ENCODE measurements at places on chromosomes 6 and 20. TPM values are rescaled to one million over a fixed set of nuclear protein-coding genes. Genes with fewer than 3 reads are reported as not detected.
A peak's percentile ranks its signal among the peaks of the same experiment; 100 is the strongest.

DNA sequence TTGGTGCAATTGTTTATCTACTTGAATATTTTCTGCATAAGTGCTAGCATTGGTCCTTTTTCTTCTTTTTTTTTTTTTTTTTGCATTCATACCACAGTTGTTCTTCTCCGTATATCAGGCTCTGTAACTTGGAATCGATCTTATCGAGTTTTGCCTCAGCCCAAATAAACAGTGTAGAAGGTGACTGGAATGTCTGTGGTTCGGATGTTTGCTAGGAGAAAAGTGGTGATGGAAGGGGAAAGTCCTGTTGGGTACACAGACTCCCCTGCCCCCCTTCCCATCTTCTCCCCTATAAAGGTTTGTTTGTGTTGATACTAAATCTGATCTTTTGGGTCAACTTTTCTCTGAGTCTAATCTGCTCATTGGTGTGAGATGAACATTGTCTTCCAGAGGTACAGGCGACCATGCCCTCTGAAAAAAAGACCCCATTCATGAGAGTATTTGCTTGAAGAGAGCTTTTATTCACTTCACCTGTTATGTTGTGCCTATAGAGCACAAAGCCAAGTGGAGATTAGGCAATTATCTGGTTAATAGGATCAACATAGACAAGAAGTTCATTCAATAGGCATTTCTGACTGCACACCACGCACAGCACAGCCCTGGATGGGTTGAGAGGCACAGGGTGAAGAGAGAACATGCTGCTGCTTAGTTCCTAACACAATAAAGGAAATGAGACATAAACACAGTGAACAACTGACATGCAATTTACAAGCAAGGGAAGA, 620.0 kb downstream of the PKHD1 start:
- H3K27ac ChIP-seq = no peak overlapping the region
- DNase-seq = no peak
- H3K36me3 ChIP-seq = no peaks in the 10 kb centered on the region
- H3K27me3 ChIP-seq = no peaks in the 10 kb centered on the region
- peaks cover 10% of the 10 kb centered on the region for H3K4me1 ChIP-seq

DNA sequence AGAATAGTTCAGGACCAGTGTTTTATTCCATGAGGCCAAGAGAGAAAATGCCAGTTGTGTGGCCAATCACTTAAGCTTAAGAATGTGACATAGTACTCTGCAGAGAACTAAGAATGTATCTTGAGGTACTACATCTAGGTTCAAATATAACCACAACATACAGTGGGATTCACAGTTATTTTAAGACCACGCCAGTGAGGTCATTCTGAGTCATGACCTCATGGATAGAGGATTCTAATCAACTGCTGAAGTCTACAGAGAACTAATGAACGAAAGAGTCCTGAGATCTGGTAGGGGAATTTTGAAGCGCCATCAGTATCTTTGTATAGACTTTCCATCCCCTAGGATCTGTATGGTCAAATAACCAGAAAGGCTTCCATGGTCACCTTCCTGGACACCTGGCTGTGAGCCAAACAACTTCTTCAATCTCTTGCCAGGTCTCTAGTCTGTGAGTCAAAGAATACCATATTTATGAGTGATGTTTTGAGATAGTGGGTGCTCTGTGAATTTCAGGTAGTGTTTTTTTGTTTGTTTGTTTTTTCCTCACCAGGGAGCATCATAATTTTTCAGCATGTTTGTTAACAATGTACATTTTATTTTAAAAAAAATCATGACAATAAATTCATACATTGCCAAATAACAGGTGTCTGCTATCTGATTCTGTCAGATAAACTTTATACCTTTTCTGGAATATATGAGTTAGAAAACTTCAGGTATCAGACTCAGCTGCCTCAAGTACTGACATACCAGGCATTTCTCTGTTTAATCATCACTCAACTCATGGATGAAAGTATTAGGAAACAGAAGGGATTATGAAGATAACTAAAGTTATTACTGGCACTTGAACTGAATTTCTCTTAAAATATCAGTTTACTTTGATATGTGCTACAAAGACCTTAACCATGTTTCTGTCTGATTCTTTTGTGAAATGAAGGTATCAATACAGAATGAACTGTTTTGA, 217.9 kb downstream of the PLCB4 start:
- DNase-seq = peak; percentile 33
- no peak overlapping the region for H3K27ac ChIP-seq
- H3K27me3 ChIP-seq = no peaks in the 10 kb centered on the region
- H3K36me3 ChIP-seq = no peaks in the 10 kb centered on the region

DNA sequence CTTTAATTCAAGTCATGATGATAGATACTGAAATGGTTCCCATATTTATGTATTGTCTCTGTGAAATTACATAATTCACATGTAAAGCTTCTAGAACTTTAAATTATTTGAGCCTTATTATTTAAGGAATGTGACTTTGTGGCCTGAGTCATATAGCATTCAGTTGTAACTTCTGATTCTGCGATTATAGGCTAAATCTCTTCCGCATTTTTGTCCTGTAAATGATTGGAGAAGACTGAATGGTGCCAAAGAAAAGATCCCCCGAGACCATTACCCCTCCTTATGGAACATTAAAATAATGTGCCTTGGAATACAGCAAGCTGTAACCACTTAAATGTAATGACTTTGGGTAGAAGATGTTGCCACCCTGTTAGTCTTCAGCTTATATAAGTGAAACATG, 63.3 kb upstream of the MAP7 start:
- no peaks in the 10 kb centered on the region for H3K27me3 ChIP-seq
- DNase-seq = no peak
- H3K4me3 ChIP-seq = no peak overlapping the region
- peaks cover 20% of the 10 kb centered on the region for H3K4me1 ChIP-seq

- no peak for DNase-seq
- H3K27ac ChIP-seq = no peak overlapping the region
- no peaks in the 10 kb centered on the region for H3K36me3 ChIP-seq
Observed at GRCh38 chr6:27565839-27566779, 93.2 kb upstream of the ZNF184 start.

GRCh38 chr6:82492134-82492533, 128.5 kb downstream of the TPBG start:
- H3K4me3 ChIP-seq = no peak overlapping the region
- no peak for DNase-seq

GRCh38 chr20:41470362-41471095, 103.9 kb upstream of the EMILIN3 start:
- no peaks in the 10 kb centered on the region for H3K4me1 ChIP-seq
- H3K27me3 ChIP-seq = no peaks in the 10 kb centered on the region
- H3K4me3 ChIP-seq = no peak overlapping the region
- no peaks in the 10 kb centered on the region for H3K36me3 ChIP-seq
- H3K27ac ChIP-seq = no peak overlapping the region
- no peak for DNase-seq

DNA sequence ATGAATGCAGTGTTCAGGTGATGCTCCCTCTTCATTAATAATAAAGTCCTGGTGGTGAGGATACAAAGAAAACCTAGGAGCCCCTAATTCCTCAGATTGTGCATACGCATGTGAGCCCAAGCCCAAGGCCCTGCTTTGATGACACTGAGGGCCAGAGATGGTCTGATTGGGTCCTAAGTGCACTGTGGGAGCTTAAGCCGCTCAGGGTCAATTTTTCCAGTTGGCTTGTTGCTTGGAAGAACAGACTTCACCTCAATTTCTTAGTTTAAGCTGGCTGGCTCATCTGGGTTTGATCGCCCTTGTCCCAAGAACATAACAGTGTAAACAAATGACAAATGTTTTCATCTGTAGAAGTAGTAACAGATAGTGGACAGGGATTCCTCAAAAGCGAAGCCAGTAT, 41.4 kb downstream of the INSM1 start:
- H3K27ac ChIP-seq = no peak overlapping the region
- no peaks in the 10 kb centered on the region for H3K27me3 ChIP-seq
- no peaks in the 10 kb centered on the region for H3K4me1 ChIP-seq
- H3K36me3 ChIP-seq = no peaks in the 10 kb centered on the region

GRCh38 chr6:135568379-135568778, 70.8 kb upstream of the AHI1 start:
- H3K36me3 ChIP-seq = no peaks in the 10 kb centered on the region
- no peak overlapping the region for H3K4me3 ChIP-seq
- no peak overlapping the region for H3K27ac ChIP-seq
- no peaks in the 10 kb centered on the region for H3K4me1 ChIP-seq
- no peak for DNase-seq

- no peak for DNase-seq
- no peaks in the 10 kb centered on the region for H3K27me3 ChIP-seq
- peaks cover 19% of the 10 kb centered on the region for H3K4me1 ChIP-seq
- no peak overlapping the region for H3K27ac ChIP-seq
- H3K4me3 ChIP-seq = no peak overlapping the region
- no peaks in the 10 kb centered on the region for H3K36me3 ChIP-seq
Observed at GRCh38 chr6:87789900-87790290, 87.9 kb upstream of the AKIRIN2 start.

Gene PDE10A
- 2.1 TPM for total RNA-seq
